Activated naive CD4-positive, alpha-beta T cell treated with anti-CD3 and anti-CD28 coated beads, Interleukin-2, amount 50 U/mL, for 72 hours (primary cell): ENCODE measurements at places on chromosomes 12 and 14. TPM values are rescaled to one million over a fixed set of nuclear protein-coding genes. Genes with fewer than 3 reads are reported as not detected.

The DNAJC22 gene
- 0.11 TPM for total RNA-seq

The SLC6A15 gene
- not detected for total RNA-seq

The HAL gene
- total RNA-seq, result 0.39 TPM

The ACOT2 gene
- 5.3 TPM for total RNA-seq

The KRT8 gene
- total RNA-seq, result 0.34 TPM

The C3AR1 gene
- 0.54 TPM for total RNA-seq

The HOMEZ gene
- total RNA-seq, result 6.4 TPM

The TSPAN8 gene
- total RNA-seq, result not detected

The STRN3 gene
- total RNA-seq, result 22.5 TPM

The CABP1 gene
- total RNA-seq, result 3.0 TPM

The ENDOU gene
- total RNA-seq, result not detected

The PITPNM2 gene
- total RNA-seq, result 18.5 TPM
